ENCODE measurements at places on chromosomes 12 and 14.
A peak's percentile ranks its signal among the peaks of the same experiment; 100 is the strongest.

- no peak for DNase-seq
Observed at GRCh38 chr12:124864326-124864752, 675 bp upstream of the SCARB1 start.

GRCh38 chr14:97695456-97695981 is 898.3 kb downstream of the VRK1 start:
- DNase-seq: no peak

- no peak for DNase-seq
Observed at GRCh38 chr12:3545121-3545796, 54.3 kb downstream of the PRMT8 start.

DNA sequence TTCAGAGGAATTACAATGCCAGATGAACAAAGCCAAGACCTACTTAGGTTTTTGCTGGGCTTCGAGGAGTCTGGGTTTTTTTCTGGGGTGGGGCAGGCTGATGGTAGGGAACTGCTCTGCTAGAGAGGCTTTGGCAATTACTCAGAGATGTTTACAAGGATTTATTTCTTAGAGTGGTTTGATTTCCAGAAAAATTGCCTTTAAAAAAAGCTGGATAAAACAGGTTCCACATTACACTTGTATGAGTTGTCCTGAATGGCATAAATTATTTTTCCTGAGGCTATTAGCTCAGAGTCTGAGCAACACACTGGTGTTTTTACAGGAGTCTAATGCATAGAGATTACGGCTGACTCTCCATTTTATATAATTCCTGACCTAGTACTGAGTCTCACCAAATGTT is 118.5 kb upstream of the FRMD6 start:
- DNase-seq: no peak

DNA sequence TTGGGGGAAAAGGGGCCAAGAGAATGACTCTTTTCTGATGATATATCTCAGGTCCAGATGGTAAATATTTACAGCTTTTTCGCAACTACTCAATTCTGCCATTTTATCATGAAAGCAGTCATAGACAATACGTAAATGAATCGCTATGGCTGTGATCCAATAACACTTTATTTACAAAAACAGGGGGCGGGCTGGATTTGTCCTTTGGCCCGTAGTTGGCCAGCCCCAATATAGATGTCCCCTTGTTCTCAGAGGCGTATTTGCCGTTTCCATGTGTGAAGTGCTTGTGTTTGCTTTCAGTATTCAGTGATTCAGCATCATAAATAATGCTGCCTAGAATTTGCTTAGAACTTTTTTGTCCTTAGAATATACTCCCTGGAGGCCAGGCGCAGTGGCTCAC is 77.2 kb downstream of the CCDC92 start:
- no peak for DNase-seq

- DNase-seq: no peak
Observed at GRCh38 chr14:74614508-74615495, 2.8 kb upstream of the LTBP2 start.

- no peak for DNase-seq
Observed at GRCh38 chr12:67966560-67966959, 22.7 kb upstream of the IFNG-AS1 start.

DNA sequence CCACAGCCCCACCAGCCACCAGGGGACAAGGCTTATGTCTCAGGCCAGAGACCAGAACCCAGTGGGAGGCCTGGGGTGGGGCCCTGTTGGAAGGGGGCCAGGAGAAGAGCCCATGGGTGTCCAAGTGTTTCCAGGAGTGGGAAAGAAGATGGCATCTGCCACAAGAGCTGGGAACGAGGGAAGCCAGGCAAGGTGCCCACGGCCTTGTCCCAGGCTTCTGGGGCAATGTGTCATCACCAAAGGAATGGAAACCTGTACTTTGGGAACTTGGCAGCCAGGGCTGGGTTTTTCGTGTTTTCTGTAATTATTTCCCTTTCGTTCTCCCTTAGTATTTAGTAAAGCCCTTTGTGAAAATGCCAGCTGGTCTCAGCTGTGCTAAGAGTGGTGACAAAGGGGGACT is 5.3 kb upstream of the PGF start:
- no peak for DNase-seq

DNA sequence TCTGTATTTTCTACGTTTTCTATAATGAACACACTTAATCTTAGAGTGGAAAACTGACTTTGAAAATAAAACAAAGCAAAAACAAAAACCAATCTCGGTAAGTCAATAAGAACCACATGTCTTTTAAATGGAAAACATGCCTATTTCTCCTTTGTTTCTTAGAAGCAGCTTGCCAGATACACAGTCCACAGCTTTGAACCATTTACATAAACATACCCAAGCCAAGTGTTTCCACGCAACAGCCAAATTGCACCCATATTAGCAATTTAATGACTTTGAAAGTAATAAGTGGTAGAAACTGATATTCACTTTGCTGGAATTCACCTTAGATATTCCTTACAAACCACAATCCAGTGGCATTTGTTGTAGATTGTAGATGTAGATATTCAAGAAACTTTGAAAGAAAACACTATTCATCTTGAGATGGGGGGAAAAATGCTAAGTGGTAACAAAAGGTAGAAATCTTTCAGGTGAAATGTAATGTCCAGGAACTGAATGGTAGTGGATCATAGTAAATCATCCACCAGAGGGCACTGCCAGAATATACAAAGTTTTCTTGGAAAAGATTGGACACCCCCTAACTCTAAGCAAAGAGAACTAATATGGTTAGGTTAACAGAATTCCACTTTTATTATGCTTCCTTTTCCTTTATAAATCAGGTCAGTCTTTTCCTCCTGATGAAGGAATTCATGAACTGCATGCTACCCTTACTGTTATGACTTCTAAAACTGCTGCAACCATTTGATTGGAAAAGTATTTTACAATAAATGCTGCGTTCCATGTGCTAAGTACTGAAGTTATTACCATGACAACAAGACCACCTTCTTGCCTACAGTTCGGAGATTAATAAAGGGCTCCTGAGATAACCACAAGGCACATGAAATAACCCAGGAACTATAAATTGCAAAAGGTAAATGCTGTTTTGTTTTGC is 69.8 kb downstream of the RERG start:
- DNase-seq: no peak

DNA sequence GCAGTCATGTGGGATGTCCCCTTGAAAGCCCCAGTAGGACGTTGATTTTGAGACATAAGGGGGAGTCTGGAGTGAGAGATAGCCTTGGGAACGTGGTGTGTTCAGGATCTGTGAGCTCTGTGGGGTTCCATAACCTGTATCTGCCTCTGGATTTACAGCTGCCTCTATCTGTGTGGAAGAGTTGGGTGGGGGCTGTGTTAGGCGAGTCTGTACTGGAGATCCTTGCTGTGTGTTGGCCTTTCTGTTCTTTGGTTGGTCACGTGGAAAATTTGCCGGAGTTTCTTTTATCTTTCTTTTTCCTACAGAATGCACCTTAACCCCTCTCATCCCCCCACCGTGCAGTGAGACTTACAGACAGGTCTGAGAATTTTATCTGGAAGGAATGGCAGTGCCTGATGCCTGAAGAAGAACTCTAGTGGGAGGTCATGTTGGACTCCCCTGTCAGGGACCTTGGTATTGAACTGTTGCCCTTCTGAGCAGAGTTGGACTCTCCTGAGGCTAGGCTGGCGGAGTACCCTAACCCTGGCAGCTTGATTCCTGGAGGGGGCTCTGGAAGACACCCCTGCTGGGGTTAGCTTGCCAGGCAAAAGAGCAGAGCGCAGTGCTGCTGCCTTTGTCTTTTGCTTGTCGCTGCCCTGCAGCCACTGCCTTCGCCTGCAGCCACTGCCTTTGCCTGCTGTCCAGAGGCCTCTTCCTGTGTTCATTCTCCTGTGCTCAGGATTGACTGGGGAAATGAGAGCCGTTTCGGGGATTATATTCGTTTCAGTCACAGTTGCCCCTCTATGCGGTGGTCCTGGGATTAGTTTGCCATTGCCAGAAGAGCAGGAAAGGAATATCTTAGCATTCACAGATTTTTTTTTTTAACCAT is 34.1 kb downstream of the ZNF664 start:
- no peak for DNase-seq

- no peak for DNase-seq
Observed at GRCh38 chr12:51199366-51199945, 18.4 kb downstream of the POU6F1 start.

GRCh38 chr14:78335531-78335930 is 165.4 kb downstream of the NRXN3 start:
- DNase-seq: no peak

DNA sequence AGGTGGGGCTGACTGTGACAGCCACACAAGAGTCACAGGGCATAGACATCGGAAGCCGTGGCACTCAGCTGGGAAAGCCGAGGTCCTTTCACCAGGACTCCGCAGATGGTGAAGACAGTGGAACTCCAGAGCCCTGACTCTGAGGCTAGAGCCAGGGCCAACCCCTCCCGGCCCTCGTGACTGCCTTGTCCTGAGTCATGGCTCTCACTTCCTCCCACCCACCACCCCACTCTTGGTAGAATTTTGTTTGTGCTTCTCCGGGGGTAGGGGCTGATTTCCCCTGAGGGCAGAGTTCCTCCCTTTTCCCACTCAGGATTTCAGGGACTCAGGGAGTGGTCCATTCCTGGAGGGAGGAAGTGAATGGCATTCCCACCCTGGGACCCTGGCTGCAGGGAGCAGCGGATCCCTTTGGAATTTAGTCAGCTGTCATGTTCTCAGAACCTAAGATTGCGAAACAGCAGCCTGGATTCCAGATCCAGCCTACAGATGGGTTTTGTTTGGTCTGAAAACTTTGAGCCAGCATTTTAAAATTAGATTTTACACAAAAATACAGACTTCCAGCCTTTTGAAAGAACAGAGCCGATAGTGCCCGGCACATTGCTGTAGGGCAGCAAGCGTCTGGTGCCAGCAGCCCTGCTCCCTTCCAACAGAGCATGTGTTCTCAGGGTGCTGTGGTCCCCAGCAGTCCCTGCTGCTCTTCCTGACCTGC is 50.7 kb downstream of the TPCN1 start:
- no peak for DNase-seq

DNA sequence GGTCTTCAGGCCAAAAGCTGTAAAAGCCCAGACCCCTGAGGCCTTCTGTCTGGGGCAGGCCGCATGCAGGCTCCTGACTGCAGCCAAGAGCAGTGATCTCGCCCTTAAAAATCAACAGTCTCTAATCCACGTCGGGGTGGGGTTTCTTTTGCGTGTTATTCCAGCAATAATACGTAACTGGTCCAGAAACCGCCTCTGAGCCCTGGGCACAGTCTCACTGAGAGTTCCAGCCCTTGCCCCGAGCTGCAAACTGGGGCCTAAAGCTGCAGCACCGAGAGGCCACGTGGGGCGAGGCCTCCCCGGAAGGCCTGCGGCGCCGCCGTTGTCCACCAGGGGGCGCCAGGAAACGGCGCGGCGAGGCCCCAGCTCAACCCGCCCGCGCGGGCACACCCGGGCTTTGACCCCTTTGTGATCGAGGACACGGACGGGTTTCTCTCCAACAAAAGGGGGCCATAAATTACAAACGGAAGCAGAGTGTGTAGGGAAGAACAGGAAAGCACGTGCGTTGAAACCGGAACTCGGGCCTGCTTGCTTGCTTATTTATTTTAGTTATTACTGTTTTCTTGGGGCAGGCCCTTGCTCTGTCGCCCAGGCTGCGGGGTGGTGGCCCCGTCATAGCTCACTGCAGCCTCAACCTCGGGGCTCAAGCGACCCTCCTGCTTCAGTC is 87.2 kb downstream of the NINJ2 start:
- DNase-seq: peak; percentile 43

GRCh38 chr14:38302966-38303365 is 47.1 kb upstream of the CLEC14A start:
- no peak for DNase-seq

- no peak for DNase-seq
Observed at GRCh38 chr14:67765192-67765834, 51.1 kb downstream of the ZFYVE26 start.

- DNase-seq: no peak
Observed at GRCh38 chr14:75977582-75977943, 4.2 kb downstream of the TGFB3 start.

- DNase-seq: peak; percentile 62
Observed at GRCh38 chr12:66232263-66232662, 43.2 kb downstream of the IRAK3 start.

- DNase-seq: no peak
Observed at GRCh38 chr12:105334582-105334981, 4.1 kb downstream of the C12orf75 start.

GRCh38 chr14:97097296-97097695 is 300.1 kb downstream of the VRK1 start:
- no peak for DNase-seq

- no peak for DNase-seq
Observed at GRCh38 chr12:4802841-4803240, 82.6 kb downstream of the GALNT8 start.

- no peak for DNase-seq
Observed at GRCh38 chr14:50762001-50762930, 68.7 kb downstream of the NIN start.

DNA sequence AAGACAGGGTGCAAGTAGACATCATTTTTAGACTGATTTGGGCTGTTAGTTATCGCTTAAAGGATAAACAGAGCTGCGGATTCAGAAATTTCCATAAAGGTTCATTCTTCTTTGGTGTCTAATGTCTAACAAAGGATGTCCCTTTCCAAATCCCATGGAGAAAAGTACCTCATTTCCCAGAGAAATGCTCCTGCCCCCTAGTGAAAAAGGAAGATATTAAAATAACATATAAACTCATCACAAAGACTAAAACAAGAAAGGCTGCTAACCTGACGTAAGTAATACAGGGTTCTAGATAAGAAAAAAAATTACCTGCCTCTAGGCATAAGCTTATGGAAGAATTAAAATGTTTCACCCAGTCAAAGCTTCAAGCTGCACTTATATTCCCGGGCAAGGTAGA is 22.8 kb downstream of the ARMH4 start:
- DNase-seq: no peak

- no peak for DNase-seq
Observed at GRCh38 chr12:42010257-42010656, 134.4 kb downstream of the GXYLT1 start.

GRCh38 chr14:21003788-21004346 is 4.8 kb downstream of the SLC39A2 start:
- no peak for DNase-seq

DNA sequence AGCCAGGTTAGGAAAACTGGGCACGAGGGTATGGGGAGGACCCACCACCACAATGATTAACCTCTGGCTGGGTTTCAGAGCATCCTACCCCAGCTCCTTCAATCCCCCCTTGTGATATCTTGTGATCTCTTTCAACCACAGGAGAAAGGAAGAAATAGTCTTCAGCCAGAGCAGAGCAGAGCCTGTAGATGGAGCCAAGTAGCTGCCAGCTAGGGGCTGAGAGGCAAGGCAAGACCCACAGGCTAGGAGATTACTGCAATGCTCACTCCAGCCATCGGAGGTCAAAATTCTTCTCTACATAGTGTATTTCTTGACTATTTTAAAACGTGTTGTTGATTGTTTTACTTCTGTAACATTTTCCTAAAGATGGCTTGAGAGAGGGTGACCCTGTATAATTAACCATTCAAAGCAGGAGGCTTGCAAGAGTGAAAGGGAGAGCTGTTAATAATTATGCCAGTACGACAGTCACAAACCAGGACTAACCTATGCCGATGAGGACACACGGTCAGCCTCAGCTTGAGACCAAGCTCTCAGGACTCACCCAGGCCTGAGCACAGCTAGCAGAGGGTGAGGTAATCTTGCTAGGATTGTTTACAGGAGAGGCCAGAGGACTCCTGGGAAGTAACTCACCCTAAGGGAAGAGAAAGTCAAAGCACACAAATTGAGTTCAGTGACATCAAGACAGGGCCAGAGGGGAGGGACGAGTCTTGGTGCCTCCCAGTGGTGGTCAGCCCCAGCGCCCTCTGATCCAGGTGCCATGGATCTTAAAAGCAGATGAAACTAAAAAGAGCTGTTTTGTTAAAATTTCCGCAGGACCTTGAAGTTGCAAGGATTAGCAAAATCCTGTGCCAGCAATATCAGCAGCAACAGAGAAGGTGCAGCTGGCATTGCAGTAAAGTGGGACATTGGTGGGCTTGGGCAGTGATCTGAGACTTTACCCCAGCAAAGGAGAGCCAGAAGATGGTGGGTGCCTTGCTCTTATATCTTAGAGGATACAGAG is 29.8 kb upstream of the CDKN3 start:
- no peak for DNase-seq

Data from NCI-H510A (cell line).